ENCODE measurements at places on chromosomes 11 and 22.

- no peak for DNase-seq
Measured at GRCh38 chr11:131533149-131533548, 162.7 kb downstream of the NTM start.

DNA sequence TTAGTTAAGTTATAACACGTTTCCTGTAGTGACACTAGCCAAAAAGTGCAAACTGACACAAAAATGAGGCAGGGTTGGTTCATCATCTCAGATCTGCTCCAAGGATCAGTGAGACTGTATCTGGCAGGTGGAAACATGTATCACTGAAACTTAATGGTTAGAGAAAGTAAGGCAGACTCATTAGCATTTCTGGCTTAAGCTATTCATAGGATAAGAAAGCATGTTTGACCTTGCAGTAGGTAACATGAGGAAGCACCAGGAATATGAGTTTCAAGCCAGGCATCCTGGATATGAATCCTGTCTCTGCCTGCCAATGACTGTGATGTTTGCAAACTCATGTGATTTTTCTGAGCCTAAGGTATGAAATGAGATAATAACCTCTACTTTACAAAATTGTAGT lies 732.1 kb downstream of the NELL1 start:
- no peak for DNase-seq

- no peak for DNase-seq
Measured at GRCh38 chr11:112903340-112903739, 57.9 kb upstream of the NCAM1 start.

DNA sequence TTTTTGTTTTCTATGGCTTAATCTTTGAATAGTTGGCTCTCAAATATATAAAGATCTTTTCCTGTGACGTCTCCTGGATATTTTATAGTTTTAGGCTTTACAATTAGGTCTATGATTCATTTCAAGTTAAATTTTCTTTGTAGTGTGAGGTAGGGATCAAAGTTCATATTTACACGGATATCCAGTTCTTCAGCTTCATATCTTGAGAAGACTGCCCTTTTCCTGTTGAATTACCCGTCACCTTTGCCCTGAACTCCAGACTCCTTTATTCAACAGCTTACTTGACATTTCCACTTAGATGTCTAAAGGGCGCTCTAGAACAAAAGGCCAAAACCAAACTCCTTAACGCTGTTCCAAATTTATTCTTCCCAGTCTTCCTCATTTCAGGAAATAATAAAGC lies 51.7 kb downstream of the TTC17 start:
- no peak for DNase-seq

DNA sequence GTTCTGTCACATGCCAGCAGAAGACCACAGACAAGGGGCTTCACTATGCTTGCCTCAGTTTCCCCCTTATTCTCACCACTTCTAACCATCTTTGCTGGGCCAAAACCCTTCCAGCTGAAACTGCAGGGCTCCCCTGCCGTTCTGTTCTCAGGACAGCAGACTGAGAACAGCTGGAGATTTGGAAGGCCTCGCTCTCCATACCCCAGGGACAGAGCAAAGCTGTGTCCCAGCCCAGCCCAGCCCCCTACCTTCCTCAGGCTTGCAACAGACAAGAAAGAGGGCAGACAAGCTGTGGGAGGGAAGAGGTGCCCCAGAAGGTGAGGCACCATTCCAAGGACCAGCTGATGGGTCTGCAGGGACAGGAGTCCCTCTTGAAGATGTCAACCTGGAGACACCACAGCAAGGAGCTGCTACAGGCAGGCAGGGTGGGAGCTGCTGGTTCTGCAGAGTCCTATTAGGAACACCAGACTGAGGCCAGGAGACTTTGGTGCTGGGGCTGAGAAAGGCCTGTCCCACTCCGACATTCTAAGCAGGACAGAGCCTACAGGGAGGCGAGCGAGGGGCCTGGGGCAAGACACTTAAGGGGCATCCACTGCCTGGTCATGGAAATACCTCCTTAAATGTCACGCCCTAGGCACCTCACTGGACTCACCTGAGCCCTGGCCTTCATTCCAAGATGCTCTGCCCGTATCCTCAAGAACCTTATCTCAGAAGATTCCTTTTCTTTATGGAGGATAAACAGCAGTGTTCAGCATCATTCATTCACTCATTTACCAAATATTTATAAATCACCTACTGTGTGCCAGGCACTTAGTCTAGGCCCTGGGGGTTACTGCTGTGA lies 6.9 kb downstream of the SCN2B start:
- no peak for DNase-seq

GRCh38 chr11:115523727-115524399 lies 19.6 kb upstream of the CADM1 start:
- DNase-seq: no peak

- no peak for DNase-seq
Measured at GRCh38 chr11:76806131-76806530, 23.0 kb downstream of the TSKU start.

- no peak for DNase-seq
Measured at GRCh38 chr11:73281796-73282660, 9.9 kb downstream of the P2RY6 start.

DNA sequence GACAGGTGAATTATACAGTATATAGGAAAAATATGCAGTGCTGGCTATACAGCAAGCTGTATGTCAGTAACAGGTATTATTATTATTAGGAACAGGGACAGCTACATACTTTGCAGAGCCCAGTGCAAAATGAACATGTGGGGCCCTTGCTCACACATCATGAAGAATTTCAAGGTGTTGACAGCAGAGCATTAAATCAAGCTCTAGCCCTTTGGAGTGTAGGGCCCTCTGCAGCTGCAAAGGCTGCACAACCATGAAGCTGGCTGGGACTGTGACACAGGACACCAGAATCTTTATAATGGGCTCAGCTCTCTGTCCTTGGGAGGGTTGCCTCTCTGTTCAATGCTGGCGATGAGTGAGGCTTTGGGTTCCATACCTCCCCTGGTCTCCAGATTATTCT lies 44.9 kb upstream of the DAGLA start:
- no peak for DNase-seq

DNA sequence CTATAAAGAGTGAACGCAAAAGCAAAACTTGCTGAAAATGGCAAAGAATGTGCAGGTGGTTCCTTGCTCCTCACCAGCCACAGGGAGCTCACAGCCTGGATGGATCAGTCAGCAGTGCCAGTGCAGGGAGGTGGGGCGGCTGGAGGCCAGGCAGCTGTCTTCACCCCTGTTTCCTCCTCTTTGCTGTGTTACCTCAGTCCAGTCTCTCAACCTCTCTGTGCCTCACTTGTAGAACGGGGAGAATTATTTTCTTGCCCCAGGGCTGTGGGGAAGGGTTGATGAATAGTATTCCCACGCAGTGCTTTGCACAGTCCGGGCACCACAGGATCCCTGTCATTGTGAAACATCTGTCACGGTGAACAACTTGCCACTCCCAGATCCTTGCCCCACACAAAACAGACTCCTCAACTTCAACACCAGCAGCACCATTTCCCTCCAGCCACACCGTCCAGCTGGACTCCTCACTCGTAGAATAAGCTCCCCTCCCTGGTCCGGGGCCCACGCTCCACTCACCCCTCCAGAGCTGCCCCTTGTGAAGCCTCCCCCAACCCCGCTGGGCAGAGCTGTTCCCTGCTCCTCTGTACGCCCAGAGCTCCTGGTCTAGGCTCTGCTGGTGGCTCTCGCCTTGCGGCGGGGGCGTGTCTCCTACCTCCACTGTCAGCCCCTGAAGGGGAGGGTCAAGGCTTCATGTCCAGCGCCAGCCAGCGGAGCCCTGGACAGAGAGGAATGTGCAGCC lies 27.7 kb downstream of the MPPED1 start:
- no peak for DNase-seq

GRCh38 chr11:73578592-73579185 lies 19.2 kb downstream of the FAM168A start:
- DNase-seq: no peak

- no peak for DNase-seq
Measured at GRCh38 chr22:29073618-29074275, 912 bp downstream of the KREMEN1 start.

Measured in 8988T (cell line).